ENCODE measurements at places on chromosomes 3 and 15.

- no peak for DNase-seq
These were observed 142.4 kb downstream of the TPRA1 start for GRCh38 chr3:127448161-127448561.

GRCh38 chr15:99508852-99509251 lies 56.9 kb upstream of the MEF2A start:
- DNase-seq = no peak

GRCh38 chr15:101637516-101637915 lies 14.7 kb downstream of the TM2D3 start:
- no peak for DNase-seq

- no peak for DNase-seq
These were observed 16.1 kb downstream of the LEO1 start for GRCh38 chr15:51955504-51955903.

DNA sequence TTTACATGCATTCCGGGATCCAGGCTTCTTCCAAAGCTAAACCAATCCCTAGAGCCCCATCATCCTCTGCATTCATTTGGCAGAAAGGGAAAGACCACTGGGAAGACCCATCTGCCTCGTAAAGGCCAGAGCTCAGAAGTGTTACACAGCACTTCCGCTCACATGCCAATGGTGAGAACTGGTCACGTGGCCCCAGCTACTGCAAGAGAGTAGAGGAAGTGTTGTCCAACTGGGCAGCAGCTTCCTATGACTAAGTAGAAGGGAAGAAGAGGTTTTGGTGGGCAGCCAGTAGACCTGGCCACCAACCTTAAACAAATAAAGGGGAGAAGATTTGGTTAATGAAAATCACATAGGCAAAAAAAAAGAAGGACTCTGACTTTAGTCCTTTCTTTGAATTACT lies 74.4 kb upstream of the PPP2R3A start:
- DNase-seq = no peak

DNA sequence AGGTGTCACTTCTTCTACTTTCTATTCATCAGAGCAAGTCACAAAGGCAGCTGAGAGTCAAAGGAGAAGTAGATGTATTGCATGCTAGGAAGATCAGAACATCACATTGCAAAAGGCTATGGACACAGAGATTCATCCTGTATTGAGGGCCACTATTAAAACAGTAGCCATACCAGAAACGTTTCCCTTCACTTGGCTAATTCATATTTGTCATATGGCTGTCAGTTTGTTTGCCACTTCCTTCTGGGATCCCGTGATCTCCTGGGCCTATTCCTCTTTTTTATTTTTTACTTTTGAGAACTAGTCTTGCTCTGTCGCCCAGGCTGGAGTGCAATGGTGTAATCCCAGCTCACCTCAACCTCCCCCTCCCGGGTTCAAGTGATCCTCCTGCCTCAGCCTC lies 184.0 kb upstream of the SATB1 start:
- no peak for DNase-seq

DNA sequence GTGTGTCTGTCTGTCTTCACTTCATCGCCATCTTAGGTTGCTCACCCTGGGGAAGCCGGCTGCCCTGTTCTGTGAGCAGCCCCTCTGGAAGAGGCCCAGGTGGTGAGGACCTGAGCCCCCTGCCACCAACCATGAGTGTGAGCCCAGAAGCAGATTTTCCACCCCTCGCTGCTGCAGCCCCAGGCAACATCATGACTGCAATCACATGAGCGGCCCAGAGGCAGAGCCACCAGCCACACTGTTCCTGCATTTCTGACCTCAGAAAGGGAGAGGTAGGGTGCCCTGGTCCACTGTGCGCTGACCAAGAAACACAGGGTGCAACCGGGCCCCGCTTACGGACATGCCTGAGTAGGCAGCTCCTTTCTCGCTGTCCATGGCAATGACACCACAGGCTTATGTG lies 92.3 kb upstream of the IQSEC1 start:
- no peak for DNase-seq

GRCh38 chr15:68526784-68527183 lies 52.0 kb upstream of the CORO2B start:
- no peak for DNase-seq

GRCh38 chr3:72797773-72798543 lies 50.3 kb downstream of the SHQ1 start:
- no peak for DNase-seq

GRCh38 chr3:94280958-94281357 lies 218.1 kb downstream of the NSUN3 start:
- no peak for DNase-seq

DNA sequence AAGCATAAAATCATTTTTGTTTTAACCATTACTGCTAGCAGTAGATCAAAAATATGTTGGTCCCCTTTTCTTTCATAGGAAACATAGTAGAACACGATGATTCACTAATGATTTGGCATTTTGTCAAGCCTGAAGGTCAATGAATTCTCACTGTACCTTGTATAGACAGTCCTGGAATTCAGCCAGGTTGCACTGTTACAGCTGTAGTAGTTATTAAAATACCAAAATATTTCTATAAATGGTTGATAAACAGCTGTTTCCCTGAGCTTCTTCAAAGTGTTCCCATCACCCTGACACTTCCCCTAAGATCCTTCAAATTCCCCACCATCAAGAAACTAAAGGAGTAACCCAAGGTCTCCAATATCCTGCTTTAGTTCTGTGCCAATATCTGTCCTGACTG lies 200.9 kb downstream of the ATP8B4 start:
- DNase-seq = no peak

DNA sequence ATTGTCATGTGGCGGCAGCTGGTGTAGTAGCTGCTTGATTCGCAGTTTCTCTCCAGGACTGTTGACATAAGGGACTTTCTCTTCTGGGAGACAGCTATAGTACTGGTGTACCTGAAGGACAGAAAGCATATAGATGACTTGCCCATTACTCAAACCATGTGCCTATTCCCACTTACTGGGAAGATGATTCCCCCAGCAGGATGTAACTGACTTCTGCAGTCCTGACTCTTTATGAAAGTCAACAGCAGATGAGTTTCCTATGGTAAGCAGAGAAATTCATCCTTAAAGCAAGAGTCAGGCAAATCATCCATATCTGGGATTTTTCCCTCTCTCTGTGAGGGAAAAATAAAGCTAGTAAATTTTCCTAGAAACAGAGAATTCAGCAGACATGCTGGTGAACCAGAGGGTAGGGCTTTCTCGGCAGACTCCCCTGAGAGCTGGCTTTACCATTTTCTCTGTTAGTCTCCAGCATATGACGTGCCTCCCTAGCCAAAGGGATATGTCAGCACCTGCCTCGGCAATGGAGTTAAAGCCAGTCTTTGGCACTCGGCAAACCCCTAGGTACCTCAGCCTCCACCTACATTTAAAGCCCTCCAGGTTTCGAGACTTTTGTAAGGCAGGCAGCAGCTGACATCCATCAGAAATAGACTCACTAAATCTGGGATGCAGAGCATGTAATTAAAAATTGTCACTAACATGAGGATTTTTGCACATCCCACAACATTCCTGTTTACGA lies 62.1 kb downstream of the PRICKLE2 start:
- DNase-seq = no peak

DNA sequence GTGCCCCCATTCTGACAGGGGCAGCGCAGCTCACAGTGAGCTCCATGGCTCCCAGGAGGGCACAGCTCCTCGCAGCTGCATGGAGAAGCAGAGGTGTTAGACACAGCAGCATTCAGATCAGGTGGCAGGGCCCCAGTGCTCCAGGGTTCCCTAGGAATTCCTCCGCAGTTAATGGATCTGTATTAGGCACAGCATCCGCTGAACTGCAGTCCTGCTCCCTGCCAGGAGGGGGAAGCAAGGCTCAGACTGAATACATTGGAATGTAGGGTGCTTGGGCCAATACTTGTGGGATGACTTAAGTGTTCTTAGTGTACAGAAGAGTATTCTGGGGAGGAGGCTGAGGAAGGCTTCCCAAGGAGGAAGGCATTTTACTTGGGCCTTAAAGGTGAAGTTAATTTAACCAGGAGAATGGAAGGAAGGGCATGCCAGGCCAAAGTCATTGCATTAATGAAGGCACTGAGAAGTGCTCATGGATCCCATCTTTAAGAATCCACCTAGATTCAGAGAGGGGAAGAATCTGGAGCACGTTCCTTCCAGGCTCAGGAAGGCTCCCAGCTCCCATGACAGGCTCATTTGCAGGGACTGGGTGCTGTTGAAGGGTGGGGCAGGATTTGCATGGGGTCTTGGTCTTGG lies 111.6 kb downstream of the RAB11A start:
- DNase-seq = no peak

Data from activated CD8-positive, alpha-beta memory T cell treated with anti-CD3 and anti-CD28 coated beads for 48 hours (primary cell).